ENCODE measurements at places on chromosomes 5 and 9. TPM values are rescaled to one million over a fixed set of nuclear protein-coding genes. Genes with fewer than 3 reads are reported as not detected.

DNA sequence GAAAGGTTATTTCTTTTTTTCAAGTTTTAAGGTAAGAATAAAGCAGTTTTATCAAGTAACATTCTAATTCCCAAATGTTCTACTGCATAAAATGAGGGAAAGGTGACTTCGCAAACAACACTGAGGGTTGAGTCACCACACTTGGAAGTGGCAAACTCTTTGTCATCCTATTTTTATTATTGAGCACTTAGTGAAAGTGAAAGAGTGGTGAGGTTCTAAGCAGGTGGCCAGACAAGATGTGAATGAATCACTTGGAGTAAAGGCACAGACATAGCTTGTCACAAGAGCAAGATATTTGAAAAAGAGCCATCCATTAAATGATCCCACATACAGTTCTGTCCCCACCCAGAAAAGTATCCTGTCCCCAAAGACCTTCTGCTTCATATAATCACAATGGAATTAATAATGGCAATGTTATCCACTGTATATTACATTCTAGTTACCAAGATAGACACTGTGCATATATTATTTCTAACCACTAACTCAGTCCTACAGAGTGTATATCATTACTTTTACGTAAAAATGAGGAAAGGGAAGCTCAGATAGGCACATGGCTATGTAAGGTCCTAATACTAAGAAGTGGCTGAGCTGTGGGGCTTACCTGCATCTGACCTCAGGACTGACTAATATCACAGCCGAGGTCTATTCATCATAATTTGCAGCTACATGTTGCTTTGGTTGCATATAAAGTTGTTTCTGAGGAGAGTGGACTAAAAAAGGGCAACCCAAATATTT lies 730.4 kb upstream of the MEF2C start:
- DNase-seq: no peak

The GLRA1 gene
- polyA plus RNA-seq: not detected

GRCh38 chr5:21593261-21593660 lies 1259.9 kb downstream of the CDH12 start:
- DNase-seq: no peak

The SLC36A3 gene
- under 0.01 TPM for polyA plus RNA-seq

- DNase-seq: no peak
Observed at GRCh38 chr5:64451551-64451950, 54.3 kb upstream of the RGS7BP start.

All from thymus (tissue), 14 donors.